ENCODE measurements at places on chromosomes 5 and 9.

DNA sequence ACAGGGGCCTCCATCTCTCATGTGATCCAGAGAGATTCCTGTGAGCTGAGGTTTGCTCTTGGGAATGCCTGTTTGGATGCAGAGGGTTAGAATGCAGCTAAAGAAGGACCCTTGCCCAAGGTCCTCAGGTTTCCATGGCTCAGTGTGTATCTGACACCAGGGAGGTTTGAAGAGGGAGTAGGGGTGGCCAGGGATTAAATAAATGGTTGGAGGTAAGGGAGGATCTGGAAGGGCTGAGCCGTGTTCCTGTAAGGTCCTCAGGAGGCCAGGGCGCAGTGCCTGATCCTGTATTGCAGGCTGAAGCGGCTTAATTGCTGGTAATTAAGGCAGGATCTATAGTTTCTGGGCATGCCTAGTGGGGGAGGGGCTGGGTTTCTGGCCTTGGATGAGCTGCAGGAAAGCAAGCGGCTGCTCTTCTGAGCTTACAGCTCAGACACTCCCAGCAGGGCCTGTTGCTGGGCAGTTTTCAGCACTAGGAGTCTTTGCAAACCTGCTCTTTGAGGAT lies 41.5 kb upstream of the MAP1B start:
- H3K4me3 ChIP-seq: no peak overlapping the region
- no peaks in the 10 kb centered on the region for H3K4me1 ChIP-seq
- peaks cover 32% of the 10 kb centered on the region for H3K27me3 ChIP-seq
- no peaks in the 10 kb centered on the region for H3K36me3 ChIP-seq
- DNase-seq: no peak

DNA sequence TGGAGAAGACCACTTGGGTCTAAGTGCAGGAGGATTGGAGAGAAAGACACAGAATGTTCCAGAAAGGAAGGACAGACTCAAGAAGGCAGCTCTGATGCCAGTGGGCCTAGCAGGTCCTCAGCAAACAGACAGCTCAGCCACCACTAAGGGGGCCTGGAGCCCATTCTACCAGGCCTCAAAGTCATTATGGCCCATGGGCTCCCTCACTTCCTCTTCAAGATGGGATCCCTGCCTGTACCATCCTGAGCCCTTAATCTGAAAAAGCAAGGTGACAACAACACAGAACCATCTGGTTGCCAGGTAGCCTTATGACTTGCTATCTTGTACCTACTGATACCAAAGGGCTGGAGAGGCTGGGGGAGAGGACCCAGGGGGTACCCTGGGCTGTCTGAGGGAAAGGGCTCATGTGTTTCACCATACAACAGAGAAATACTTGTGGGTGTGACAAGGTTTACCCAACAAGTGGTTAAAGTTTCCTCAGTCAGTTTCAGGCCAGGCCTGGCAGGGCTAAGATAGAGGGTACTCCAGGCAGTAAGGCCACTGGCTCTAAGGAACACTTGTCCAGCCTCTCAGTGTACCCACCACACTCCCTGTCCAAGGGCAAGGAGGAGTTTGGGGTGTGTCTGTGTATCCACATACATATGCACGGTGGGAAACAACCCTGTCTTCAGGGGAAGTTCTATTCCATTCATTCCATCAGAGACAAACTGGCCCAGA lies 30.7 kb downstream of the TCF7 start:
- H3K27me3 ChIP-seq: no peaks in the 10 kb centered on the region
- DNase-seq: no peak
- no peak overlapping the region for H3K4me3 ChIP-seq
- H3K36me3 ChIP-seq: peaks cover 13% of the 10 kb centered on the region
- H3K27ac ChIP-seq: peak overlapping the region; percentile 52

GRCh38 chr9:19493174-19493811 lies 84.5 kb downstream of the ACER2 start:
- DNase-seq: peak; percentile 40
- peaks cover 17% of the 10 kb centered on the region for H3K27me3 ChIP-seq
- H3K36me3 ChIP-seq: no peaks in the 10 kb centered on the region
- peaks cover 21% of the 10 kb centered on the region for H3K4me1 ChIP-seq
- H3K27ac ChIP-seq: no peak overlapping the region

- no peak for DNase-seq
- no peaks in the 10 kb centered on the region for H3K27me3 ChIP-seq
- H3K27ac ChIP-seq: no peak overlapping the region
- H3K4me1 ChIP-seq: no peaks in the 10 kb centered on the region
Observed at GRCh38 chr5:81140441-81140840, 92.7 kb upstream of the CKMT2 start.

Data from activated T-cell treated with anti-CD3 and anti-CD28 coated beads, Interleukin-2, amount 50 U/mL, for 72 hours (primary cell).